ENCODE measurements at places on chromosomes 5 and 9. TPM values are rescaled to one million over a fixed set of nuclear protein-coding genes. Genes with fewer than 3 reads are reported as not detected.

The CD74 gene
- 30,010 TPM for polyA plus RNA-seq

The CFAP90 gene
- not detected for polyA plus RNA-seq

The ARSI gene
- not detected for polyA plus RNA-seq

The OBP2B gene
- polyA plus RNA-seq = not detected

- no peak for DNase-seq
Observed at GRCh38 chr9:25224309-25224708, 453.9 kb downstream of the TUSC1 start.

DNA sequence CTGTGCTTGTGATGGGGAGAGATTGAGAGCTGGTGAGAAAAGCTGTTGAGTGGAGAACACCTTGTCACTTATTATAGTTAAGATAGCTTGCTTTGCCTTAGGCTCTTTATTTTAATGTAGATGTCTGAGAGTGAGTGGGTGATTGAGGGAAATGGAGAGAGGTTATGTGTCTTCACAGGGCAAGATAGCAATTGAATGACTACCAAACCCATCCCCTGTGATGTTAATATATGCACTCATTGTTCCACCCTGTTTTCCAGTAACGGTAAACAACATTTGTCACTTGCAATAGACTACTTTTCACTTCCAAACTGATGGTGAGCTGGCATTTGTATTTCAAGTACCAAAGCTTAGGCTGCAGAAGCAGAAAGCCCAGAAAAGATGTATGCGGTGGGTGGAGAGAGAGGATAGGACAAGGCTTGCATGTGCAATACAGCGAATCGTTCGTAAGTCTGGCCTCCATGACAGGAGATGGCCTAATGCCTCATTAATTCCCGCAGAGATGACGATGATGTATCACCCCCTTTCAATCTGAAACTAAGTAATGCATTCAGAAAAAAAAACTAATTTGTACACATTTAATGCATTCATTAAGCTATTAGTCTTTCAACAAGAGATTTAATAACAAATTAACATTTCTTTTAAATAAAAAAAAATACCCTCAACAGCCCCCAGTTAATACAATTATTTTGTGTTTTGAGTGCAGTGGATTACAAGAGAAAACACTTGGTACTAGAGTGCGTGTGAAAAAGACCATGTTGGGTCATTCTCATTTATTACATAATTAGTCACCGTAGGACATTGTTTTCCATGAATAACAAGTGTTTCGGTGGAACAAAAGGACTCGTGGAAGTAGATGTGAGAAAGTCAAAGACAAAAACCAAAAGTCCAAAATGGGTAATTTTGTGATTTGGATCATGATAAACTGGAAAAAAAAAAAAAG lies 699.0 kb downstream of the BRINP1 start:
- DNase-seq = no peak

- DNase-seq = no peak
Observed at GRCh38 chr5:92613546-92613945, 967.5 kb downstream of the NR2F1-AS1 start.

GRCh38 chr9:129714511-129715061 lies 38.3 kb downstream of the PTGES start:
- DNase-seq = no peak

- DNase-seq = no peak
Observed at GRCh38 chr5:6905883-6906282, 192.7 kb downstream of the TENT4A start.

DNA sequence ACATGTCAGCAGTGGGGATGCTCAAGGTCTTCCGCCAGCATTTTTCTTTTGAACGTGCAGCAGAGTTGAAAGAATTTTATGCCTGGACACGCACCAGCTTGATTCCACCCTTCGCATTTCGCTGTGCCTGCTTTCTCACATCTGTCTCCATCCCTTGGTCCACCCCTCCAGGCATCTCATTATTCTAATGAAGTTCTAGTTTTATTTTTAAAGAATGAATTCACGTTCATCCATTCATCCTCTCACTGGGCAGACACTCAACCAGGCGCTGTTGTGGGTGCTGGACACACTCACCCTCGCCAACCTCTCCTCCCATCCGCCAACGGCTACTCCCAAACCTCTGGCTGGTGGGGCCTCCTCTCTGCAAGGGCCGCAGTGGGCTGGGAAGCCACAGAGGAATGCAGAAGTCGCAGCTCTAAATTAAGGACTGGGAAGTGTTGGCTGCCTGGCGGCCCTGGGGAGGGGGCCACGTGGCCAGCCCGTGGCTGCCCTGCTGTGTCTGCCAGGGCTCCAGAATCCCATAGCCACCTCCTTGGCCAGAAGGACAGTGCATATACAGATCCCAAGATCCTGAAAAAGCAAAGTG lies 6.7 kb downstream of the SUSD3 start:
- no peak for DNase-seq

DNA sequence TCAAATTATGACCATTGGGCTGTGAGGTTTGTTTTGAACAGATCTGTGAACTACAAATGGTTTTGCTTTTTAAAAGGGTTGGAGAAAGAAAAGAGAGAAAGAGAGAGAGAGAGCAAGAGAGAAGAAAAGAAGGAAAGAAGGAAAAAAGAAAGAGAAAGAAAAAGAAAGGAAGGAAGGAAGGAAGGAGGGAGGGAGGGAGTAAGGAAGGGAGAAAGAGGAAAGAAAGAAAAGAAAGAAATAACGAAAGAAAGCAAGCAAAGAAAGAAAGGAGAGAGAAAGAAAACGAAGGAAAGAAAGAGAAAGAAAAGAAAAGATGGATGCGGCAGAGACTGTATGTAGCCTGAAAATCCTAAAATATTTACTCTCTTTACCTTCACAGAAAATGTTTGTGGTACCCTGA lies 104.0 kb downstream of the PARP8 start:
- DNase-seq = no peak

DNA sequence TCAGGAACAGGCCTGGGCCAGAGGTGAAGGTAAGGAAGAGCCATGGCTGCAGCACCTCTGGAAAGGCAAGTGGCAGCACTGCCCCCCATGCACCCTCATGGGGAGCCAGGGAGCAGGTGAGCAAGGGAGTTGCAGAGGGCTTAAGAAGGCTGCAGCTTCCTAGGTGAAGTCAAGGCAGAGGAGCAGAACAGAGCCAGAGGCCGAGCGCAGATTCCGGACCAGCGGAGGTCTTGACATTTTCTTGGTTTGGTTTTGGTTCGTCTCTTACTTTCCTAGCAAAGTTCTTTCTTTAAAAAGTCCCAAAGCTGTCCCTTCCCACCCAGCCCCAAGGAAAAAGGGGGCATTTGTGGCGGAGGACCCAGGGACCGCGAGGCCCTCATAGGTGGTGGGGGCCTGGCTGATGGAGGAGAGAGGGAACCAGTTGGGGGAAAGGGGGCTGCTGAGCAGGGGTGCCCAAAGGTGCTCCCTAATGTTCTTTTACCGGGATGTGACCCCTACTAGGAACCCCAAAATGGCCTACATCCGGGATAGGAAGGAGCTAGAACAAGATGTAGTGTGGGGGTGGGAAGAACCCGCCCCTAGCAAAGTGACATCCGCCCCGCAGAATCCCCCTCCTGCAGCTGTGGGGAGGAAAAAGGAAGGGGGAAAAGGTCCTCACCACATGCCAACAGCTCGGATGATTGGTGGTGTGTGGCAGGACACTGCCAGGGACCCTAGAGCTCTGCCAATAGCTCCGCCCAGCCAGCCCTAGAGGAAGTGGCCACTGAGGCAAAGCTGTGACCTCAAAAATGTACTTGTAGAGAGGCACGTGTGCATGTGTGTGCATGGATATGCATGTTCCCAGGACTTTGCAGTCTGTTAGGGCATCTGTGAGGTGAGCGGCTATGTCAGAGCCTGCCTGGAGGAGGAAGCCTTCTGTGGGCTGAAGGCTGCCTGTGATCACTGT lies 914 bp upstream of the CD72 start:
- DNase-seq = peak; percentile 86

GRCh38 chr5:108911055-108911454 lies 163.4 kb downstream of the FER start:
- DNase-seq = no peak

DNA sequence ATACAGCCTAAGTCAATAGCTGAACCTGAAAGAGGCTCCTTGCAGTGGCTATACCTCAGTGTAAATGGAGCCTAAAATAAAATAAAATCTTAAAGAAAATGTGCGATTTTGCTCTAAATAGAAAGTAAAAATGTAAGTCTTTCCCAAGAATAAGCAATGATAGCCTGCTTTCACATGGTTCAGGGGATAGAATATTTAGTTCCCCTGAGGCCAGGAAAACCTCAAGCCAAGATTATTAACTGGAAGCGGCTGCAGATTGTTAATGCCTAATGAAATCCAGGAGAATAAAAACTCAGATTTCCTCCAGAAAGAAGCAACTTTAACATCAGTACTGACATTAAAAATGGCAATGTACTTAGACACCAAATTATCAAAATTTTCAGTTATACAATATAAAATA lies 463.7 kb downstream of the CYLC2 start:
- no peak for DNase-seq

DNA sequence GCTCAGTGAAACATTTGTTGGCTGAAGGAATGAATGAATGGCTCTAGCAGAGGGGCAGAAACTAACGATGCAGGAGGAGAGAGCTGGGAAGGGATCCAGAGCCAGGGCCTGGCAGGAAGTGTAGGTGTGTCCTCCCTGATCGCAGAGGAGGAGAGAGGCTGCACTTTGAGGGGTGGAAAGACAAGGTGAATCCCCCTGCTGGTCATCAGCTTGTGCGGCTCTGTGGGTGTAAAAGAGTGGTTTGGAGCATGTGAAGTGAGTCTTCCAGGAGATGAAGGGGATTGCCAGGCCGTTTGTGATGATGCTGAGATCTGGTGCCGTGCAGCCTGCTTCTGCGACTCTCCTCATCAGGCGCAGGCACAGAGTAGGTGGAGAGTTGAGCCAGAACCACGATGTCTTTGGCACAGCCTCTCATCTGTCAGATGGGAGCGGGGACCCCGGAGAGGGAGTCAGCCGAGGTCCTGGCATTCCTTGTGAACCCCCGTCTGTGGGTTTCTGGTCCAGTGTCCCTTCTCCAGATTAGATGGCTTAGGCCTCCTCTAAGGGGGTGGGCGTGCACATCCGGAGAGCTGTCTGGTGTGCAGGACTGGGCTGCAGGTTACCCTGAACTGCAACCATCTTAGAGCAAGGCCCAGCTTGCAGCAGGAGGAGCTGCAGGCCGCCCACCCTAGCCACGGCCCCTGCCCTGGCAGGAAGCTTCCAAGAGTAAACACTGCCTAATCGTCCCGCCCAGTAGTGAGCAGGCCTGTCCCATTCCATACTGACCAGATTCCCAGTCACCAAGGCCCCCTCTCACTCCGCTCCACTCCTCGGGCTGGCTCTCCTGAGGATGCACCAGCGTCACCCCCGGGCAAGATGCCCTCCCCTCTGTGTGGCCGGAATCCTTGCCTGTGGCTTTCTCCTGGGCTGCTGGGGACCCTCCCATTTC lies at the start of gene ADAMTS13:
Gene ADAMTS13 (plus strand): TSS at position 753 of the 928 bp plus-strand sequence. CDS start 77 bp downstream, at position 830.
- DNase-seq = no peak

GRCh38 chr9:121694600-121694999 lies 43.2 kb downstream of the DAB2IP start:
- DNase-seq = no peak
